NCI-H1092 (cell line): ENCODE measurements at places on chromosomes 12 and 14.

DNA sequence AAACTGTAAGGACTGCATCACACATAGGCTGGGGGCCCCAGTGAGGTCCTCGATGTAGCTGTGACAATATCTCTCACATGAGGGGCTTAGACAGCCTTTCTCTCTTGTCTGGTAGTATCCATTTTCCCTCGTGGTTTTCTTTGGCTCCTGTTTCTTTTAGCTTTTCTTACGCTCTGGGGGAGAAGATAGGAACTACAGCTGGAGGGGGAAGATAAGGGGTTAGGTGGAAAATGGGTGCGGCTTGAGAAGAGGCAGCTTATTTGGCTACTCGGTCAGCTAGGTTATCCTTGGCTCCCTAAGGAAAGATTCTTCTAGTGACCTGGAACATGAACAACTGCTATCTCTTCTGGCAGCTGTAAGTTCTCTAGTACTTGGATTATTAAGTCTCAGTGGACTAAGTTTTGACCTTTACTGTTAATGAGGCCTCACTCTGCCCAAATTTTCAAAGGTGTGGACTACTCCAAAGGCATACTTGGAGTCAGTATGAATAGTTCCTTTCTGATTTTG is 28.7 kb upstream of the CPNE8 start:
- DNase-seq: no peak

DNA sequence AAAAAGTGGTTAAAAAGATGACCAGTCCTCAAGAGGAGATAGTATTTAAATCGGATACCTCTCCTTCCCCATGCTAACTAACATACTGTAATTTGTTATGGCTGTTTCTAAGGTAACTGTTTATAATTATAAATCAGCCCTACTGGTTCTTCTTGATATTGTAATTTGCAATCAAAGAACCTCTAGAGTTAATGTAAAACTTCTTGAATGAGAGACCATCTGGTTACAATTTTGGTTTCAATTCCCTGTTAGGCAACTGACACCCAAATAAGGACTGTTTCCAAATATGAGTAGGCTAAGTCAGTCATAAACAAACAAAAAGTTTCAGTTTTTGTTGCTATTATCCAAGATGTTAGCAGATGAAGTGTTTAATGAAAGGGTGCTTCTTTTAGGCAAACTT is 120.2 kb upstream of the DNM1L start:
- no peak for DNase-seq

GRCh38 chr14:43503508-43503907 is 1003.6 kb downstream of the FSCB start:
- no peak for DNase-seq

DNA sequence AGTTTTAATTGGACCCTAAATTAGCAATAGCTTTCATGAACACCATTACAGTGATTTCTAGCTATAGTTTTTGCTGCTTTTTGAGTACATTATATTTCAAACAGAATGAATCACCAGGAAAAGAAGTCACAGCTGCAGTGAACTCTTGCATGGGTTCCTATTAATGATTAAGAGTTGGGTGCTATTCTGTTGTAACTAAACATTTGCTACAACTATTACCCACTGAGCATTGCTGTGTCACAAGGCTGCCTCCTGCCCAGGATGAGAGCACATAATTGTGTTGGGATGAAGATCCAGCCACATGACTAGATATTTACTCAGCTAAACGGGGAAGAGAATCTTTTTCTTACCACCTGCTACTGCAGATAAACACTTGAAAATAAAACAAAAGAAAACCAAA is 152.7 kb downstream of the GXYLT1 start:
- no peak for DNase-seq

DNA sequence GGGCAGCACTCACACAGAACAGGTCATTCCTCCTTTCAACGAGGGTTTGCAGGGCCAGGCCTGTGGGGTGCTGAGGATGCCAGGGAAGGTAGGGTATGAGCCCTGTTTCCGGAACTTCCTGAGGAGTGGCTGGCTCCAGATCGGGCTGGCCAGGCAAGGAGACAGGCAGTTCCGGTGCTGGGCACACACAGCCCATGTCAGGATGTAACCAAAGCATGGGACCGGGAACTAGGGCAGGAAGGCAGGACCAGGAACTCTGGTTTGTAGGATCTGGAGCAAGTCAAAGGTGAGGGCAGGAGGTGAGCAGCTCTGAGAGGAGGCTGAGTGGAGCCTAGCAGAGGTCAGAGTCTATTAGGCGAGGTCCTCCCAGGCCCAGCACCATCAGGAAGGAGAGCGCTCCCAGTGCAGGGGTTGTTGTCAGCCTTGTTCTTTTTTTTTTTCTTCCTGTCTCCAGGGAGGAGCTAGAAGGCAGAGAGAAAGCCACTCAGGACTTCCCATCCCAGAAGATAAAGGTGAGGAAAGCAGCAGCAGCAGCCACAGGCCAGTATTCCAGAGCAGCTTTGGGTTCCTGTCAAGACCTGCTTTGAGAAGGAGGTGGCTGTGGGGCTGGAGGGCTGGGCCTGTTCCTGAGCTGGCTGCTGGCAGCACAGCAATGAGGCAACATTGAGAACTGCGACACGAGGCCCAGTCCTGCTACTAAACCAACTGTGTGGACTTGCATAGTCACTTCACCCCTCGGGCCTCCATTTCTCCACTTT is 49.0 kb upstream of the PTGR2 start:
- DNase-seq: no peak

DNA sequence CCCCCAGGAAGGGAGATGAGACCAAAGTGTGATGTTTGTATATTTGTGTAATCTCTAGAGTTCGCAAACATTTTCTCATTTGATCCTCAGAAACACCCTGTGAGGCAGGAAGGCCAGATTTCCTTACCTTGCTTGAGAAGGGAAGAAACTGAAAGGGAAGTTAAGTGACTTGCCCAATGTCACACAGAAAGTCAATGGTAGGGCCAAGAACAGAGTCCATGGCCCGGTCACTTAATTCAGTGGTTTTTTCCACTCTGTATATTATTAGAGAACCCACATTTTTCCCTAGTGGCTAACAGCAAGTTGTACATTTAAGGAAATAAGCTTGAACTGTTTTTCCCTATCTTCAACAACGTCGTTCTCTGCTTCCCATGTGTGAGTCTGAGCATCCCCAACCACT is 25.6 kb upstream of the CHPT1 start:
- DNase-seq: no peak

DNA sequence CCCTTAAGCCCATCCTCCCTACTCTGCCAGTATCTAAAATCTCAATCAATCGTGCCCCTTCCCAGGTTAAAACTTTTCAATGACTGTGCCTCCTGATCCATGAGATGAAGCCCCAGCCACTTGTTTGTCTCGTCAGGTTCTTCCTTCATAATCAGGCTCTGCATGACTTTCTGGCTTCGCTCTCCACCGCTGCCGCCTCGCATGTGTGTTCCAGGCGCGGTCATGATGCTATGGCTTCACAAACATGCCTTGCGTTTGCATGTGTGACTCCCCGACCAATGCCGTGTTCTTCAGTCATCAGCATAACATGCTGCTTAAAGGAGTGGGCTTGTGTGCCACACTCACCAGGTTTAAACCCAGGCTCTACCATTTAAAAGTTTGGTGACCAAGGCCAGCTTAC is 5.0 kb upstream of the C1RL start:
- no peak for DNase-seq

- DNase-seq: no peak
Observed at GRCh38 chr14:33949411-33949893, 1.4 kb downstream of the EGLN3 start.

DNA sequence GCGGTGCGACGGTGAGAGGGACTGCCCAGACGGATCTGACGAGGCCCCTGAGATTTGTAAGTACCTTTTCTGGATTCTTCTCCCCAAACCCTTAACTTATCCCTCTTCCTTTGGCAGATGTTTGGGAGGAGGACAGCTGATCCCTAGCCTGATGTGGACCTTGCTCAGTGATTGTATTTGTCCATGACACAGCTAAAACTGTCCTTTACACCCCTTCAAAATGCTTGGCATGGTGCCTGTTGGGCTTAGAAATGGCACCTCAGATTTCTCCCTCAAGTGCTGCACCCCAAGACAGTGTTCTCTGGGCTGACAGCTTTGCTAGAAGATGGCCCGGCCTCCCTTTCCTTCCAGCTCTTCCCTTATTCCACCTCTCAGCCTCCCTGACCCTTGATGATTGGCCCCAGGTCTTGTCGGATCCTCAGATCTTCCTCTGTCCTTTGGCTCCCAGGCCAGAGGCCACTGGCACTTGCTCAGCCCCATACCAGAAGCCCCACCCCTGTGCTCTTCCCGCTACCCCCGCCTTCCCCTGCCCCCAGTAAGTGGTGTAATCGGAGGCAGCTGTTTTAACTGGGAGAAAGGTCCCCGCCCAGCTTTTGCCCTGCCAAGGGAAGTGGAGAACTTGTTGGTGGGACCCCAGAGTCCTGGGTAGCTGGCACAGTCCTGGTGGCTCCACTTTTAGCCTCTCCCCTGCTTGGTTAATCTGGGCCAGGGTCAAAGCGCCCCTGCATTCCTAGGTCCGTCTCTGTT is 8.7 kb downstream of the LRP1-AS start:
- DNase-seq: no peak

DNA sequence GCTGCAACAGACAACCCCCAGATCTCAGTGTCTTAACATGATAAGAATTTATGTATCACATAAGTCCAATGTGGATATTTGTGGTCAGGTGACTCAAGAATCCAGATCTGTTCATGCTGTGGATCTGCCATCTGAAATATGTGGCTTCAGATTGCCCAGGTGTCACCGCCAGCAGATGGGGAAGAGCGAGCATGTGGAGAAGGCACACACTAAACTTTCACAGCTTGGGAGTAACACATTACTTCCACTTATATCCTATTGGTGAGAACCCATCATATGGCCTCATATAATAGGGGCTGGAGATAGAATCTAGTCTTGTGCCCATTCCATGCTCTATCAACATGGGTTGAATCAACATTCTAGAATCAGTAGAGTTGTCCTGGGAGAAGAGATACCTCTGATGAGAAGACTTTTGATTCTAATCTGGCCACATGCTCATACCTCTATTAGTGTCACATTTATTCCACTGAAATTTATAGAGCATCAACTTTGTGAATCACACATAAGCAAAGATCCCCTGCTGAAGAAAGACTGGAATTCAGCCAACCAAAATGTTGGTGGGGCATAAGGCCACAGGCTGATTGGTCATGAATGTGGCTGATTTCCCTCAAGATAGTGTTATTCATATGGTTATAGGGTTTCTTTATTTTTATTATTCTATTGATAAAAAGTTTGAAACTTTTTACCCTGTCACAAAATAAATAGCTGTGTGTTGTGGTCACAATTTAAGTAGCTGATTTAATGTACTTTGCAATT is 6.0 kb upstream of the CALCOCO1 start:
- DNase-seq: no peak

- peak; percentile 100 for DNase-seq
Observed at GRCh38 chr12:54324617-54325441, at the start of gene COPZ1. Gene COPZ1, plus strand, starts transcription at chr12:54325131. Its CDS starts 33 bp downstream, at chr12:54325164.

- DNase-seq: no peak
Observed at GRCh38 chr14:81471062-81471461, 62.6 kb downstream of the SEL1L start.

DNA sequence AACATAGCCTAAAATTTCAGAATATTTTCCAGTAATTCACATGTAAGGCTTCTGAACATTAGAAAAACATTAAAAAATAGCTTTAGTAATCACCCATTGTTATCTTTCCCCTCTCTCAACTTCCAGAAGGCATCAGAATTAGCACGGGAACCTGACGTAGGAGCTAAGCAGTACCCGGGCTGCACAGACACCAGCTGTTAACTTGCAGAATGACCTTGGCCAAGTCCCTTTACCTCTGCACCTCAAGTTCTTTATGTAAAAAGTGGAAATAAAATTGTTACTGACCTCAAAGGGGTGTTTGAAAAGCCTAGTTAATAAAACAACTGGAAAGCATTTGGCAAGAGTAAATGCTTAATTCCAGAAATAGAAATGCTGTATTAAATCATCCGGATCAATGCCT is 7.2 kb downstream of the TPH2 start:
- DNase-seq: no peak

DNA sequence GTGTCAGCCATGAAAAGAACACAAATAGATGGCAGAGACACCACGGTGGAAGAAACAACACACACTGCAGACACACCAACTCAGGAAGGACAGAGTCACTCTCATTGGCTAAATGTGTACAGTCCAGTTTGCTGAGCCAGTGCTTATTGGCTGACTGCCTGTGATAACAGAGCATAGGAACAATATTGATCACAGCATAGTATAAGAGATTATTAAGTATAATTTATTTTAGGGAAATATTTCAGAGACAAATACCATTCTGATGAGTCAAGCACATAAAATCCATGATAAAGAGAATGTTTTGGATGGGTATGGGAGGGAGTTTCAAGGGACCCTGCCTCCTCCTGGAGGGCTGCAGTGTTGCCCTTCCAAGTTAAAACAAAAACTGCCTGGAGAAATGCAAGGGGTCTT is 50.9 kb downstream of the BTG1 start:
- DNase-seq: no peak

DNA sequence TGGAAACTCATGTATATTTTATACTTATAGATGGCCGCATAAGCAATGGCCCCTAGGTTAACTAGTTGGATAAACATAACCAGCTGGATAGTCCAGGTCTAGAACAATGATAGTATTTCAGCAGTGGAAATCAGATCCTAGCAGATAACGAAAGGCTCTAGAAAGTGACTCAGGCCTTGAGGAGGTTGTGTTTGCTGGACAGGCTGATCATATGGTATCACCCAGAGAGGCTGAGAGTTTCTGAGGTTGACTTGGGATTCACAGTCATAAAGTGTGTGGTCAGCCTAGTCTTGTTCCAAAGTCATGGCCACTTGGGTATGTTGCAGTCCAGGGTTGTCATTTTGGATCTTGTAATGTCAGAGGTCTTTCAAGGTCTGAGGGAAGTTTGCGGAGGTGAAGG is 16.8 kb downstream of the FLVCR2 start:
- no peak for DNase-seq

DNA sequence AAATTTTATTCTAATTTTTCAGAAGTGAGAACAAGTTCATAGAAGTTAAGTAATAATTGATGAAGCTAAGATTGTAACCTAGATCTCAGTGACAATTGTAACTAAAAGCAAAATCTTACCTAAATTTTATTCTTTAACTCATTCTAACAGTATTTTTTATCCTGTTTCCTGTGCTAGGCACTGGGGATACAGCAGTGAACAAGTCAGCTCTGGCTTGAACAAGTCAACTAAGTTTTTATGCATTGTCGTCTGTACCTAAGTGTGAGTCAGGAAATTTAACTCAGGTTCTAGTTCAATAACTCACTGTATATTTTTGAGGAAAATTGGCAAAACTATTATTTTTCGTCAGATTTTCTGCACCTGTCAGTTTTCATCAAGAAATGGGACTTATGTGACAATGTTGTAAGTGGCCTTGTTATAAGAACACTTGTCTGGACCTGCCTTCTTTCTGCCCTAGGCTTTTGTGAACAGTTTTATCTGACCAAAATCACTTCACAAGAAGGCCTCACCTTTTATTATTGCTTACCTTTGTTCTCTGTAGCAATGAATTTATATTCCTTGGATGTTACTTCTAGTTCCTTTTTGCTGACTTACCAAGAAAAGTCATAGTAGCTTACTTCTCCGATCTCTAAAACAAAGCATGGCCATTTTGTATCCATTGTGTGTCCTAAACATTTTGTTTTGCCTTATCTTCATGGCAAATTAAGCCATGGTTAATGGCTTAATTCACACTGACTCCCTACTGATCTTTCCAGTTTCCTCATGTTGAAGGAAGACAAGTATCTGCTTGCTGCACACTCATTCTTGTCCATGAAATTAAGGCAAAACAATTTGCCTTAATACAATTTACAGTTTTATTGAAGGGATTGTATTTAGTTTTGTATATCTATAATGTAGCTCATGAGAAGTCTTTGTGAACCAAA is 2.7 kb downstream of the TMTC3 start:
- DNase-seq: no peak

GRCh38 chr12:78886719-78887407 is 22.3 kb downstream of the SYT1 start:
- DNase-seq: no peak

- no peak for DNase-seq
Observed at GRCh38 chr12:49893753-49894750, 9.6 kb downstream of the FAIM2 start.
